GM19239 (cell line): ENCODE measurements at places on chromosomes 5 and 9.

- DNase-seq, result no peak
Observed at GRCh38 chr5:149121145-149121544, 20.1 kb upstream of the ABLIM3 start.

- no peak for DNase-seq
Observed at GRCh38 chr5:10424124-10424731, 17.5 kb upstream of the ROPN1L start.

DNA sequence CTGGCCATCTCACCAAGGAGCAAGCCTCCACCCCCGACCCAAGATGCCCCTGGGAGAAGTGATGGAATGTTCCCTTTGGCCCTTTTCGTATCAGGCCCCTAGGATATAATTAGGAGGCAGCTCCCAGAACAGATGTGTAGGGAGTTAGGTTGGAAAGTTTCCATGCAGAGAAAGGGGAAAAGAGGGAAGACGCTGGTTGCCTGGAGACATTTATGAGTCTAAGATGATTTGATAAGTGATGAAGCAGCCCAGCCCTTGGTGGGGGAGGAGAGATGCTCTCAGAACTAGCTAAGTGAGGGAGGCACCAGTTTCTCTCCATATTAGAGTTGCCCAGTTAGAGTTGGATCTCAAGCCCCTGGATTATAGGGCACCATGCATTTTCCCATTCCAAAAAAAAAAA lies 137.5 kb downstream of the GNA14 start:
- no peak for DNase-seq

DNA sequence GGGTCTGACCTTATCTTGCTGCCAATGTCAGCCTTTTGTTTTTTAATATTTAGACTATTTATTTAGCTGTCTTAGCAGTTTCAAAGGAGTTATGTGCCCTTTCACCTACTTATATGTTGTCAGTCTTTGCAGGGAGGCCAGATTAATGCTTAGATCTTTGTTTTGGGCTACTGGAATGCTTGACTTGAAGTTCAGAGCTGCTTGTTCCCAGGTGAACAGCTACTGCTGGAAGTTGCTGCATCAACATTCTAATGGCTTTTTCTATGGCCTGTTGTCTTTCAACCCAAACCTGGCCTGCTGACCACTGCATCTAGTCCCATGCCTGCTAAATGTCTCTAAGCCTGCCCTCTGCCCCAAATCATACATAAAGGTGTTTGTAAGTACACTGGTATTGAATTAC lies 3.0 kb downstream of the SLC22A5 start:
- DNase-seq, result no peak

- no peak for DNase-seq
Observed at GRCh38 chr9:14992516-14992915, 82.3 kb upstream of the FREM1 start.

GRCh38 chr9:89311346-89312221 lies 589 bp downstream of the CKS2 start:
- no peak for DNase-seq

GRCh38 chr9:4235871-4236804 lies 63.7 kb downstream of the GLIS3 start:
- DNase-seq, result no peak

DNA sequence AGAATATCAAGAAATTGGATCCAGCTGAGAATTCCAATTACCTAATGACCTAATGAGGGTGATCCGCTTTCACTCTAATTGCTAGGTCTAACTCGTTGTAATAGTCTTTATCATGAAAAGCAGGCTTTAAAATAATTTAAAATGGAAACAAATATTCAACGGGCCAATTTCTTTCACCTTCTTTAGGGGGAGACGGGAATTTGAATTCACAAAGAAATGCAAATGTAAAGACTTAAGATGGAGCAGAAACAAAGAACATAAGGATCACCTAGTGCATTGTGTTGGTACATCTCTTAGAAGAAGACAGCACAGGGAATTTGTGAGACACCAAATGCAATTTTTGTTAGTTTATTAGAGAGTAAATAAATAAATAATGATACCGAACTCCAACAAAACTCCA lies 1.5 kb upstream of the KCNN2 start:
- no peak for DNase-seq

GRCh38 chr5:35331956-35332950 lies 102.0 kb upstream of the PRLR start:
- no peak for DNase-seq

GRCh38 chr5:173869316-173869715 lies 18.8 kb upstream of the CPEB4 start:
- no peak for DNase-seq

- no peak for DNase-seq
Observed at GRCh38 chr5:52342361-52342760, 445.4 kb upstream of the ITGA1 start.

DNA sequence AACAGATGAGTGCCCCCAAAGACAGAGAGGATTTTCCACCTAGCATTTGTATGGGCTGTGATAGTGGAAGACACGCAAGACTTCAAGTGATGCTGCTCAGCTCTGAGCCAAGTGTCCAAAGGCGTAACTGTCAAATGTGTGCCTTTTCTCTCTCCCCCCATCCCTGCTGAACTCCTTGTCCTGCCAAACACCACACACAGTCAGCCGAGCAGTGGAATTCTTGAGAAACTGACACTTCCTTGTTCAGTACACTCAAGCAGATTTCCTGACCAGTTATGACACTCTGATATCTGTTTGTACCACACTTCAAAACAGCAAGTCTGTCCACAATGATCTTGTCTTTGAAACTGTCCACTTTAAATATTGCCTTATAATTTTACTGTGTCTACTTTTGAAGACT lies 166.4 kb downstream of the PIK3R1 start:
- DNase-seq, result no peak

GRCh38 chr5:38636626-38637025 lies 80.2 kb upstream of the LIFR start:
- no peak for DNase-seq

GRCh38 chr9:103821115-103821514 lies 273.0 kb upstream of the SMC2 start:
- DNase-seq, result no peak

- no peak for DNase-seq
Observed at GRCh38 chr9:138013836-138014562, 136.4 kb downstream of the CACNA1B start.

DNA sequence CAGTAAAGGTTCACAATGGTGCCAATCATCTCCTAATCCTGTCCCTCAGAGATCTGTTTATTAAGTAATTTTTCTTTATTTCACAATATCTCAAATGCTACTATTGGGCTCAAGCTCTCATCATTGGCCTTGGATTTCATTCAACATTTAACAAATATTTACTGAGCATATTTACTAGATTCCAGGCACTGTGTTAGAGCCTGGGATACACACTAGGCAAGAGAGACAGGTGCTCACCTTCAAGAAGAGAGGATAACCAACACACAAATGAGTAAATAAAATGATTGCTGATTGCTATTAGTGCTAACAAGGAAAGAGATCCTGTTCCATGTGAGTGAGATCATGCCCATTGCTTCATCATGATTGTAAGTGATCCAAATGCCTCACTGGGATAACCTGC lies 27.4 kb downstream of the PPP2R2B start:
- no peak for DNase-seq

- no peak for DNase-seq
Observed at GRCh38 chr5:158837908-158838307, 261.8 kb downstream of the EBF1 start.

- no peak for DNase-seq
Observed at GRCh38 chr5:65932676-65933075, 6.3 kb downstream of the ERBIN start.

GRCh38 chr9:3960661-3961144 lies 339.2 kb downstream of the GLIS3 start:
- no peak for DNase-seq

GRCh38 chr5:153893817-153894216 lies 144.9 kb downstream of the FAM114A2 start:
- DNase-seq, result no peak

GRCh38 chr9:251398-251797 lies 36.7 kb downstream of the DOCK8 start:
- no peak for DNase-seq

DNA sequence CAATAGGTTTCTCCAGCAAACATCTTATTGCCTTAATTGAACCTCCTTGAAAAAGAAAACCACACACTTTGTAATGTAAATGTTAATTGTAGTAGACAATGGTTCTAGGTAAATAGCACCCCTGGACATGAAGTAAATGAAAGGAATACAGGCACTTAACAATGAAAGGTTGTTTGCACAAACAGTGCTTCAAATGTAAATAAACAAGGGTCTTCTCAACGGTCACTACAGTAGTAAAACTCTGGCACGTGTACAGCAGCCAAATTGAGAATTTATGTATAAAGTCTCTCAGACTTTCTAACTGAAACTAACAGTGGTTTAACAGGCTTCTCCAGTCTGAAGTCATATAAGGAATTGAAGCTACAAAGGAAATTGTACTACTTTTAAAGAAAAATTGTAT lies 218.3 kb downstream of the MEF2C start:
- DNase-seq, result no peak

- no peak for DNase-seq
Observed at GRCh38 chr5:1772634-1773033, 27.0 kb downstream of the MRPL36 start.
